Hematopoietic multipotent progenitor cell treated with erythropoietin and hydrocortisone succinate and interleukin-3 and kit ligand, for 8 days (in vitro differentiated cells): ENCODE measurements at places on chromosomes 11 and 22.
A peak's percentile ranks its signal among the peaks of the same experiment; 100 is the strongest.

DNA sequence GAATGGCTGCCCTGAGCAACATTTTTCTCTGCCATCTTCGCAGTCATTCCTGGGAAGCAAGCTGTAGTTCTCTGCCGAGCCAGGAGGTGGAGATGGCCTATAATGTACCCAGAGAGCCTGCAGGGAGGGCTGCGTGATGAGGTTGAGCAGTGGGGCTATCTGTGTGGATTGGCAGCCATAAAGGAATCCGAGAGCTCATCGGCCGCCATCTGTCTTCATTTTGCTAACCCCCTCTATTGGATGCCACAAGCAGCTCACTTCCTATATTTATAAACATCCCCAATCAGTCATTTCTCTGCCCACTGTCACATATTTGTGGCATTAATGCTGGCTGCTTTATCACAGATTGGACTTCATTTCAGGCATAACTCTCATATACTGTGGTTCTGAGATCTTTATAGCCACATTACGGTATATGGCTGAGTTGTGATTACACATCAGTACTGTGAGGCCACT is 209.5 kb downstream of the NTM start:
- DNase-seq = peak; percentile 43

GRCh38 chr11:79503028-79503427 is 62.2 kb upstream of the TENM4 start:
- DNase-seq = no peak

- peak; percentile 92 for DNase-seq
Observed at GRCh38 chr11:117180661-117181585, 2.4 kb downstream of the SIDT2 start.

DNA sequence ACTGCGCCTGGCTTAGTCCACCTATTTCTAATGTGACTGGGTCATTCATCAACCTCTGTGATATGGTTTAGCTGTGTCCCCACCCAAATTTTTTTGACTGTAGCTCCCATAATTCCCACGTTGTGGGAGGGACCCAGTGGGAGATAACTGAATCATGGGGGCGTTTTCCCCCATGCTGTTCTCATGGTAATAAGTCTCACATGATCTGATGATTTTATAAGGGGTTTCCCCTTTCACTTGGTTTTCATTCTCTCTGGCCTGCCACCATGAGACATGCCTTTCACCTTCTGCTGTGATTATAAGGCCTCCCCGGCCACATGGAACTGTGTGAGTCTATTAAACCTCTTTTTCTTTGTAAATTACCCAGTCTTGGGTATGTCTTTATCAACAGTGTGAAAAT is 8.7 kb downstream of the CENATAC start:
- peak; percentile 52 for DNase-seq

GRCh38 chr11:32960553-32961164 is 55.0 kb upstream of the DEPDC7 start:
- peak; percentile 74 for DNase-seq

DNA sequence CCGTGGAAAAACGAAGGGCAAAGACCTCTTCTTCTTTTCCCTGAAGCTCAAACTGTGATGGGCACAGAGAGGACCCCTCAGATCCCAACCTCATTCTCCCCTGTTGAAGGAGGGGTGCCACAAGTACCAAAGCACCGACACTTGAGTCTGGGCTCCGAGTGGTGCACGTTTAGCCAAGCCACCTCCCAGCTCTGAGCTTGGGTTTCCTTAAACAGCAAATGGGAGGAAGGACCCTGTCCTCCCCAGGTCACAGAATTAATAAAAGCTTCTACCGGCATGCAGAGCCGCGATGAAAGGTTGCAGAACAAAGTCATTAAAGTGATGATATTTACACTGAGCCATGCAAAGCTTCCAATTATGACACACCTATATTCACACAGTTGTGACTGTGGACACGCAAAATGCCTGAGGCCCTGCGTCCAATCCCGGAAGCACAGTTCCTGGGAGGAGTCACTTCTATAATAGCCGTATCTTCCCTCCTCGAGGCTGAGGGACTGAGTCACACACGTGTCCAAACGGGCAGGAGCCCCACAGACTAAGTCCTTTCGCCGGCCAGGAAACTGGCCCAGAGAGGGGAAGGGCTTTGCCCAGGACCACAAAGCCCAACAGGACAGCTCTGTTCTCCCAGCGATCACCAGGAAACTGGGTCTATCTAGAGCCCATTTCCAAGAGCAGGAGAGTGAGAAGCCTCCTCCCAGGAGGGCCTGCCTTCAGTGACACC is 922 bp upstream of the CSNK1E start:
- peak; percentile 81 for DNase-seq

- no peak for DNase-seq
Observed at GRCh38 chr22:24965822-24966626, 13.5 kb downstream of the KIAA1671 start.

DNA sequence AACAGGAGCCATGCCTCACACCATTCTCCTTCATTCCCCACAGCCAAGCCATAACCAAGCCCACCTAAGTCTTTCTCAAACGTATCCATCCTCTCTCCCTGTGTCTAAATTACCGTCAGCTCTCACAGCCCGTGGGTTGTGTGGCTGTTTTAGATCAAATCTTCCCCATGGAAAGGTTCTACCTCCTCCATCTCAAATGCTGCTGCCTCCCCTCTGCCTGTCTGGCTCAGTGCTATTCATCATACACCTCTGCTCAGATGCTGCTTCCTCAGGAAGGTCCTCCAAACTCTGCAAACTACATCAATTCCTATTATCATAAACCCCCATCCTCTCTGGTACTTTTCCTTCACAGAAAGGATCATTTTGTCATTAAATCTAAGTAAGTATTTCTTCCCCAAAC is 15.1 kb downstream of the NFRKB start:
- no peak for DNase-seq

DNA sequence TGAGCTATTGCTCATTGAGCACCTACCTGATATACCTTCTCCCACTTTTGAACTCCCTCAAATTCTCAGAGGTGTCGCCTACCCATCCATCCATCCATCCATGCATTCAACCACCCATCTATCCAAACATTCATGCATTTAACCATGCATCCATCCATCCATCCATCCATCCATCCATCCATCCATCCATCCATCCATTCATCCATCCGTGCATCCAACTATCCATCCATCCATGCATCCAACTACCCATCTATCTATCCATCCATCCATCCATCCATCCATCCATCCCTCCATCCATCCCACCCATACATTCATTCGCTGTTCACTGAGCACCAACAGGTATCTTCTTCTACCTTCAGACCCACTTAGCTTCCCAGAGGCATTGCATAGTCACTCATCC is 342.8 kb downstream of the CTTN start:
- DNase-seq = no peak

GRCh38 chr11:117620086-117620485 is 176.9 kb downstream of the DSCAML1 start:
- DNase-seq = no peak

GRCh38 chr11:94400050-94400449 is 1.2 kb downstream of the GPR83 start:
- DNase-seq = no peak

GRCh38 chr11:76762867-76763572 is 20.1 kb upstream of the TSKU start:
- no peak for DNase-seq

GRCh38 chr22:48084041-48084728 is 1321.7 kb downstream of the TBC1D22A start:
- DNase-seq = no peak

DNA sequence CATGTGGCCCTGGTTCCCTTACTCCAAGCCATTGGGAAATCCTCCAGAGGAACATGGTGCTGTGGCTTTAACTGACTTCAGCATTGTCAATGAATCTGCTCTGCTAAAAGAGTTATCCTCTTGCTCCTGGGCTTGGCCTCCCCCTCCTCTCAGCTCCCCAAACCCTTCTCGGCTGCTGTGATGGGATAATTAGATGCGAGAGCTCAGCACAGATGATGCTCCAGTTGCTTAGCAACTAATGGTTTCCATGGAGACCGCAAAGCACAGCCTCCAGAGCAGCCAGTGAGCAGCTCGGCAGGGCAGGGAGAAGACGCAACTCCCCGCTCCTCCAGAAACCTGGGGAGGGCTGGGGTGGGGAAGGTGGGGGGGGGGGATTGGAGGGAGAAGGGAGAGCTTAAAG is 2.8 kb upstream of the UPK2 start:
- DNase-seq = no peak

DNA sequence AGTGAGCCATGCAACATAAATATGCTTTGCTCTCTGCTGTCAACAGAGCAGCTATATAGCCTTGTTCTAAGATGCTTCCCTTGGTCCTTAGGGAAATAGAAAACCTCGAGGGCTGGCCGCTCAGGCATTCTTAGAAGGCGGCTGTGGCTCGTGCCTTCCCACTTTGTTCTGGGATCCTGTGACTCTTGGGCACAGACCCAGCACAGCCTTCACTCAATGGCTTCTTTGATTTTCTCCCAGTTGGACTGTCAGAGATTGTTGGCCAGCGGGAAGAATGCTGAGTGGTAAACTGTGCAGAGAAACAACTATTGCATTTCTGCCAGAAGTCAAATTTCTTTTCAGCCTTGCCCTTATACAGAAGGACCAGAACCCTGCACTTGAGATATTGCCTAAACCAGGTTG is 9.5 kb upstream of the MICAL2 start:
- no peak for DNase-seq

GRCh38 chr22:29459773-29460172 is 20.2 kb upstream of the NEFH start:
- DNase-seq = no peak

DNA sequence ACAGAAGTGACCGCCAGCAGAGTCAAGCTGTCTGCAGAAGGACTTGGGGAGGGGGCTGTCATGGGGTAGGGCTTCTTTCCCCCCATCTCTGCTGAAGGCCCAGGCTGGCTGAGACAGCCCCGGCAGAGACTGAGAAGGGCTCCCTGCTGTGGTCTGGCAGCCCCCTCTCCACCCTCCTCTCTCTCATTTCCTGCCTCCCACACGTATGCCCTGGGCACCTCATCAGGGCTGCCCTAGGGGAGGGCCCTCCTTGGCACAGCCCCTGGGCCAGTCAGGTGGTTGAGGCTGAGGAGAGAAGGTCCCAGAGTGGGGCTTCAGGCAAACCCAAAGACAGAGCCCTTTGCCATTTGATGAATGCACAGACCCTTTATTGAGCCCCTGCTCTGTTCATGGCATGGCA is 3.6 kb downstream of the RASD2 start:
- DNase-seq = no peak

- DNase-seq = peak; percentile 54
Observed at GRCh38 chr11:898143-898511, 12.5 kb downstream of the CHID1 start.

GRCh38 chr11:94139416-94139815 is 10.8 kb downstream of the PANX1 start:
- DNase-seq = no peak

DNA sequence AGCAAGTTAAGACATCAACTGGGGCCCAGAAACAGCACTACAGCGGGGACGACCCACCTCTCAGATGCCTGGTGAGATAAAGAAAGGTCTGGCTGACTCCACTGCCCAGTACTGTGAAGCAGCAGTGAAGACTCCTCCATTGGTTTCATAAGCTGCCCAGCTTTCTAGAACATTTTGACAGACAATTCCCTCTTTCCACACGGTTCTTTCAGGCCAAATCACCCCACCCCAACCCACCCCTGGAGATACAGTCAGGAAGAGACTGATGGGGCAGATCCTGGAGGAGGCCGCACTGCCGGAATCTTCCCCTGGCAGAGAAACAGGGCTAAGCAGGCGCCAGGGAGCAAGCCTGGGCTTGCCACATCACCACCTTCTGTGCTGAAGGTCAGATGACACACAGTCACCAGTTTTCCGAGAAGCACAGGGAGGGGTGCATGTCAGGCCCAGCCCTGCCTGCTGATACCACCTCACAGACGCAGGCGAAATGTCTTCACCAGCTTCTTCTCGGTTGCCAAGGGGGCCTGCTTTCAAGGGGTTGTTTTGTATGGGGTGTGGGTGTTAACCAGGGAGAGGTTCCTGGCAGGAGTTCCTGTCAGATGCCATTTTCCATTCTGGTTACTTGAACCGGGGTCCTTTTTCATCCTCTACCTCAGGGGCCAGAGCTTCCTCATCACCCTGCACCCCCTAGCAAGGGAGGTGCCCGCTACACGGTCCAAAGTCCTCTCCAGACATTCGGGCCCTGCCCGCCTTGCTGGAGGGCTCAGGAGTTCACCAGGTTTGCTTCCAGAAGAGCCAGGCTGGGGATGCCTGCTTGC is 1.4 kb upstream of the NEAT1 start:
- peak; percentile 99 for DNase-seq

DNA sequence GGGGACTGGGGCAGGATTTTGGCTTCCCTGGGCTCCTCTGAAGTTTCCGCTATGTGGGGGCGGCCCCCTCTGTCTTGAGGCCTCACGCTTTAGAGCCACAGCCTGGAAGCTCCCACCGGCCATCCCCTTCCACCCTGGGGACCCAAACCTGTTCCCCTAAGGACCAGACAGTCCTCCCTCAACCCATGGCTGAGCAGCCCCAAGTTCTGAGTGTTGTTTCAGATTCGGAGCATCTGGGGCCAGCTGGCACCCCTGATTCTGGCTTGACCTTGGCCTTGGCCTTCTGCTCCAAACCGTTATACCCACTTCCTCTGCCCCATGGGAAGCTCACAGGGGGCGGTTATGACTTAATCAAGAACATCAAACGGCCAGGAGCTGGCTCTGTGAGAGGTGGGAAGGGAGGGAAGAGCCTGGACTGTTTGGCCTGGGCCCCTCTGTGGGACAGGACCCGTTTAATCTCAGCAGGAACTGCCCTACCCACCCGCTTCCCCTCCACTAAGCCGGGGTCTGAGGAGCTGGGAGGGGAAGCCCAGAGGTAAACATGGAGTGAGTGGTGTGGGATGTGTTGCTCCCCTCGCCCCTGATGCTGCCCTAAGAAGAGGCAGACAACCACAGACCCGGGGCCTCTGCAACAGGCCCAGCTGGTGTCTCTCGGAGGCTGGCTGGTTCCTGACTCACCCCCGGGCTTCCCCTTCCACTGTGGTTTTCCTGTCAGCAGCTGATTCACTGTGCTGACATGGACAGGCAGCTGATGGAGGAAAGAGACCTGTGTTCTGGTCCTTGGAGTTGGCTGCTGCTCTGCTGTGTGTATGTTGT is 3.4 kb downstream of the CD82 start:
- DNase-seq = peak; percentile 74

GRCh38 chr11:107785401-107785800 is 73.2 kb downstream of the SLC35F2 start:
- DNase-seq = no peak

DNA sequence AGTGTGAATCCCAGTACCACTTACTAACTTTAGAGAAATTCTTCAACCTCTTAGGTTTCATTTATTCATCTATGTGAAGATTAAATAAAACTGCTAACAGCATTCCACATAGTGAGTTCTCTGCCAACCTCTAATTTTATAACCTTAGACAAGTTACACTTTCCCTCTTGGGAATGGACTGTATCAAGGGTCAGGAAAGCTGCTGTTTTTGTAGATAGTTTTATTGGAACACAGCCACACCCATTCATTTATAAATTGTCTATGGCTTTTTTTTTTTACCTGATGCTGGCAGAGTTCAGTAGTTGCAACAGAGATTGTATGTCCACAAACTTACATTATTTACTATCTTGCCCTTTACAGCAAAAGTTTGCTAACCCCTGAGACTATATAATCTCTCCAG is 81.1 kb downstream of the PAK1 start:
- no peak for DNase-seq

- no peak for DNase-seq
Observed at GRCh38 chr11:117618982-117619355, 178.0 kb downstream of the DSCAML1 start.

- no peak for DNase-seq
Observed at GRCh38 chr11:2376751-2377451, at the start of gene CD81. CD81 (plus strand) TSS chr11:2377310; CDS start chr11:2377550, 240 bp downstream.
